ENCODE measurements at places on chromosomes 4 and X.

- DNase-seq: no peak
These were observed 8.9 kb upstream of the ADGRG4 start for GRCh38 chrX:136291824-136292223.

DNA sequence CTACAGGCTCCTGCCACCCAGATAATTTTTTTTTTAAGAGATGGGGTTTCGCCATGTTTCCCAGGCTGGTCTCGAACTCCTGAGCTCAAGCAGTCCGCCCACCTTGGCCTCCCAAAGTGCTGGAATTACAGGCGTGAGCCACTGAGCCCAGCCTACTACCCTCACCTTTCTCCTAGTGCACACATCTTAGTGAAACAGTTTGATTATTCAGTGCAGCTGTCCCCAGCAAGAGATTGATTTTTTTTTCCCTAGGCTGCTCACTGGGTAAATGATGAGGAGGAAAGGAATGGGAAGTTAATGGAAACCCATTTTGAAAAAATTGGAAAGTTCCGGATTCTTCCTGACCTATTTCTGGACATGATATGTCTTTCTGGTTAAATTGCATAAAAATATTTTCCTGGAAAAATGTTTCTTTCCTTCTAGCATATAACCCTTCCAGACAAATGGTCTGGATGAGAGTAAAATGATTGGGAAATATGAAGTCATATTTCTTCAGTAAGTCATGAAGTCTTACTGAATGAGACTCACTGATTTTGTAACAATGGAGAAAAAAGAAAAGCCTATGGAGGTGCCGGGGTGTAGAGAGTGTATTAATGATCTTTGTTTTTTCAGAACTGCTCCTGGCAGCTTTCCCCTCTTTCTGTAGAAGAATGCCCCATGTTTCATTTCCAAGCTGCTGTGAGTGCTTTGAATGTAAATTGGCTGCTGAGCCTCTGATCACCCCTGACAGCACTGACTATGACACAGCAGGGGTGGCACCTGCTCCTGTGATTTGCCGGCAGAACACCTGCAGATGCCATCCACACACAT lies 19.5 kb upstream of the ZNF41 start:
- no peak for DNase-seq

DNA sequence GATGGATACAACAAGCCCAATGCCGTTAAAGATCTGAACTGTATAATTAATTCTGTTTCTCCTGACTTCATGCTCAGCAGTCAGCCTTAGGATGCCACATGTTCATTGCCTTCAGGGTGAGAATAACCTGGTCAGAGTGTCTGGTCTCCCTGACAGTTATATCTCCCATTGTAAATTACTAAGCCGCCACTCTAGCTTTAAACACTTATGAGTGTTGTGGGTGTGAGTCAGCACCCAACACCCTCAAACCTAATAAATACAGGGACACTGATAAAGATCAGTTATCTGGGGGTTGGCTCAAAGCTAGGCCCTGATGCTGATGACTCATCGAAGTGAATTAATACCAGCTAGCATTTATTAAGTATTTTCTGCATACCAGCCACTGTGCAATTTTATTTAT lies 64.9 kb upstream of the DYNLT3 start:
- DNase-seq: no peak

DNA sequence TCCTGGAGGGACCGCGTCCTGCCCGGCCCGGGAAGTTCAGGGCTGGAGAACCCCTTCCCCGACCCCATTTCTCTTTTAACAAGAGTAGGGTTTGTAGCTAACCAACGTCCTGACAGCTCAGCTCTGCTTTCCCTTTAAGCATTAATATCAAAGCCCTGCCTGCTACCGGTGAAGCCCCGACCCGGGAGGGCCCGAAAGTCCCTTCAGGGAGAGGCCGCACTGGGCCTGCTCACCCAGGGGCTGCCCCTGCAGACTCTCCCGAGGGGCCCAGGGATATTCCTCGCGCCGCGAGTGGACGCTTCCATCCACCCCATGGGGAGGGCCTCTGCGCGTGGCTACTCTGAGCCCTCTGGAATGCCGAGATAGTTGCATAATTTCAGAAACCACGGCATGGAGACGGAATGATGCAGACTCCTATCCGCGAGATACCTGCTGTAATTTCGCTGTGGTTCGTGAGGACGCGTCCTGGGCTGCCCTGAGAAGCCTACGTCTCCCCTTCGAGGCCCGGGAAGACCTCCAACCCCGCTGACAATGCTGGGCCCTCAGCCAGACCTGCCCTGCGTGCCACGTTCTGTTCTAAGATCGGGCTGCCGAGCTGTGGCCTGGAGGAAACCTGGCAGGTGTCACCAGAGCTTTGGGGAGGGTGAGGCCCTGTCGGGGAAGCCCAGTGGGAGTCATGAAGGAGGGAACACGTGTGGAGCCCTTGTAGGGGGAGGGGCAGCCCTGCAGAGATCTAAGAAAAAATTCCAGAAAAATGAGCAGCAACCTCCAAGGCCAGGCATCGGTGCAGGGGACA lies 999 bp upstream of the CTBP1 start:
- peak; percentile 39 for DNase-seq

GRCh38 chrX:111110098-111110775 lies 14.2 kb downstream of the PAK3 start:
- no peak for DNase-seq

- DNase-seq: no peak
These were observed 107.2 kb downstream of the AKAP4 start for GRCh38 chrX:50093625-50094024.

DNA sequence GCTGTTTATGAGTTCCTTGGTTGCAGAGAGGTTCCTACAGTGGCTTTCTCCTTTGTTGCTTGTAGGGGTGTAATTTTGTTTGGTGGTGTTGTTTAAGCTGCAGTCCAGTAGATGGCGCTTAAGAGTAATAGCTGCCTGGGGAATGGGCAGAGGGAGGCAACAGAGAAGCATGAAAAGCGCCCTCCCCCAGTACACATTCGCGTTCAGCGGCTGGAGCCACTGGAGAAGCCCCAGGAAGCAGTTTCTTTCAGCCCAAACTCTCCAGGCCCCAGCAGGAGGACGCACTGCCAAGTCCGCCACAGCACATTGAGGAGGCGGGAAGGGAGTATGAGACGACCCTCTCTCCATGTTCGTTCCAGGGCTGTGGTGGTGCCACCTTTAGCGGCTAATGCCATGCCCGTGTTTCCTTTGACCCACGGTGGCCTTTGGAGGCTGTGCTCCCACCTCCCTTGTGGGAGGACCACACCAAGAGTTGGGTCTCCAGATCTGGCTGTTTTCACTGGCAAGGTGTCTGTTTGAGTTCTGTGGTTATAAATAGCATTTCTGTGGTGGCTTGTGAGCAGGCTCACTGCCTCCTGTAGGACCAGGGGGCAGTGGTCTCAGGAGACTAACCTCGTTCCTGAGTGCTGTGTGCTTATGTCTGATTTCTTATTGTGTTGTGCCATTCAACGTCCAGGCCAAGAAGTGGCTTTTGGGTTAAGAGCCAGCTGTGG lies 252.3 kb downstream of the ARHGAP10 start:
- no peak for DNase-seq

DNA sequence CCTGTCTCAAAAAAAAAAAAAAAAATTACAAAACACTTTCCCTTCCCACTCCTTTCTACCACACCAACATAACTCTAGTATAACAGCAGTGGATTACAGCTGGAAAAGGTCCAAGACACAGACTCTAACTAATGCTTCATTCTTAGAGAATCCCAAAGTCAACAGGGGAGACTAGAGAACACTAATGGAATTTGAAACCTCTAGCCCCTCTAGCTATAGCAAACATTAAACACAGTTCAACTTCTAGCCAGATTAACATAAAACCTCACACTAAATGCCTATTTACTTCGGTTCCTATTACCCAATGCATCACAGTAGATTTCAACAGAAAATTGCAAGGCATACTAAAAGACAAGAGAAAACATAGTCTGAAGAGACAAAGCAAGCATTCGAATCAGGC lies 10.5 kb upstream of the DHX15 start:
- DNase-seq: no peak

DNA sequence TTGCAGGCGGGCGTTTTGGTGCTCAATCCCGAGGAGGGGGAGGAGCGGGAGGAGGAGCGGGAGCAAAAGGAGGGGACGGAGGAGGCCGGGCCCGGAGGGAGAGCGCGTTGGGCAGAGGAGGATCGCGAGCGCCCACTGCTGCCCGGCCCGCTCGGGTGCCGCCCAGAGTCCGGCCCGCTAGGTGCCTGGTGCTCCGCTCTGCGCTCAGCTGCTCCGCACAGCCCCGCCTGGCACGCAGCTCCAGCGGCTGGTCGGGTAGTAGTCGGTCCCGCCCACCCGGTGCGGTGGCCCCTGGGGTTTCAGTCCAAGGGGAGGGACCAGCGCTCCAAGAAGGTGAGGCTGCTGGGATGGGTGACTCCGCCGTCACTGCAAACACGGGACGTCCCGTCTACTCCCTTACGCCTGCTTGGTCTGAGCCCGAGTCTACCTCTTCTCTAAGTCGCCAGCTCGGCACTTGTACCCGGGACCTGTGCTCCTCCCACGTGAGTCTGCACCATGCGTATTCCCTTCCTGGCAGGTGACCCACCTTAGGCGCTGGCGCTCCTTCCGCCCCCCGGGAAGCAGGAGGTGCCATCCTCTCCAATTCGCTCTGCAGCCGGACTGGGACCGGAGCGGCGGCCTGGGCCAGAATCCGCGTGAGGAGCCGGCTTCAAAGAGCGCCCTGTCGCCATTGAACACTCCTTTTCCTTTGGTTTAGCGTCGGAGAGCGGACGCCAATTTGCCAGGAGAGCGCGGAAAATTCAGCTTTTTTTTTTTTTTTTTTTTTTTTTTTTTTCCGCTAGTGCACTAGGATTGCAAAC lies 405 bp upstream of the HS3ST1 start:
- no peak for DNase-seq

GRCh38 chrX:108134724-108135123 lies 43.1 kb downstream of the ATG4A start:
- no peak for DNase-seq

GRCh38 chrX:152845618-152846240 lies 14.9 kb downstream of the NSDHL start:
- no peak for DNase-seq

- DNase-seq: no peak
These were observed 1303.6 kb downstream of the FAM133A start for GRCh38 chrX:94977562-94977961.

GRCh38 chr4:169439244-169439643 lies 168.5 kb upstream of the SH3RF1 start:
- DNase-seq: no peak

GRCh38 chrX:154374313-154375155 lies at the start of gene FLNA:
Gene FLNA (minus strand): TSS chrX:154374634. CDS start chrX:154371245, 3,389 bp downstream.
- DNase-seq: no peak

DNA sequence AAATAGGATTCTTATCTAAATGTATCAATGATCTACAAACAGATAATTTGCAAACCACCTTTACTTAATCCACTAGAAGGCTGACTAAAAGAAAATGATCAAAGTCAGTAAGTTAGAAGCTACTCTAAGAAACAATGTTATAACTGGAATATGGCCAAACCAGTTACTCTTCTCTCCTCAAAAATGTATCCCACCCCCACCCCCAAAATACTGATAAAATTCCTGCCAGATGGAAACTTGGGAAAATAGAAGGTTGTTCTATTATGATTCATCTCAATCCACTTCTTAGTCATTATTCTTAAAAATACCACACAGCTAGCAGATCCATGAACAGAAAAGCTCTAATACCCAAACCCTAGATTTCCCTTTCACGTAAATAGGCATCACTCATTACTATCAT lies 206.4 kb downstream of the KLHL13 start:
- no peak for DNase-seq

DNA sequence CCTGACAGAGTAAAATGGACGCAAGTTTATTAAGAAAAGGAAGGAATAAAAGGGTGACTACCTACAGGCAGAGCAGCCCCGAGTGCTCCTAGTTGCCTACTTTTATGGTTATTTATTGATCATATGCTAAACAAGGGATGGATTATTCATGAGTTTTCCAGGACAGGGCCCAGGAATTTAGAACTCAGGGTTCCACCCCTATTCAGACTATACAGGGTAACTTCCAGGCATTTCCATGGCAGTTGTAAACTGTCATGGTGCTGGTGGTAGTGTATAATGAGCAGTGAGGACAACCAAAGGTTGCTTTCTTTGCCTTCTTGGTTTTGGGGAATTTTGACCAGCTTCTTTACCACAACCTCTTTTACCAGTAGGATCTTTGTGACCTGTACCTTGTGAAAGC lies 27.7 kb upstream of the CXCL3 start:
- DNase-seq: no peak

DNA sequence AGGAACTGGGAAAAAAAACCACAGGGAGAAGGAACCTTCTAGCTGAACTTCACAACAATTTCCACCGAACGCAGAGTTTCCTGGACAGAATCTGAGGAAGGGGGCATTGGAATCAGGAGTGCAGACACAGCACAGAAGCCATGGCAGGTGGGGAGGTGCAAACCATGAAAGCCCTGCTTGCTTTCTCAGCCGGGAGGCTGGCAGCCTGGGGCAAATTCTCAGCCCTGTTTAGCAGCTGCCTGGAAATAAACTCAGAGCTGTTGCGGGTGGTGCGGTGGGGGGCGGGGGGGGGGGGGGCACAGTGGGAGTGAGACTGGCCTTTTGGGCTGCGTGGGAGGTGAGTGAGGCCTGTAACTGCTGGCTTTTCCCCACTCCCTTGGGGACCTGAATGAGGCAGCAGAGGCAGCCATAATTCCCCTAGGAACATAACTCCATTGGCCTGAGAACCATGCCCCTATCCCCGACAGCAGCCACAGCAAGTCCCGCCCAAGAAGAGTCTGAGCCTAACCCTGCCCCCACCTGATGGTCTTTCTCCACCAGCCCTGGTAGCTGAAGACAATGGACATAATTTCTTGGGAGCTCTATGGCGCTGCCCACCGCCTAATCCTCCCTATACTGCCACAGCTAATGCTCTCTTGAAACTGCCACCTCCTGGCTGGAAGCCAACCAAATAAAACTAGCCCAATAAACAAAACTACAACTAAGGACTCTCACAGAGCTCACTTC lies 176.3 kb downstream of the FAM13A start:
- DNase-seq: no peak

- no peak for DNase-seq
These were observed 86.4 kb upstream of the C4orf50 start for GRCh38 chr4:6104541-6105130.

DNA sequence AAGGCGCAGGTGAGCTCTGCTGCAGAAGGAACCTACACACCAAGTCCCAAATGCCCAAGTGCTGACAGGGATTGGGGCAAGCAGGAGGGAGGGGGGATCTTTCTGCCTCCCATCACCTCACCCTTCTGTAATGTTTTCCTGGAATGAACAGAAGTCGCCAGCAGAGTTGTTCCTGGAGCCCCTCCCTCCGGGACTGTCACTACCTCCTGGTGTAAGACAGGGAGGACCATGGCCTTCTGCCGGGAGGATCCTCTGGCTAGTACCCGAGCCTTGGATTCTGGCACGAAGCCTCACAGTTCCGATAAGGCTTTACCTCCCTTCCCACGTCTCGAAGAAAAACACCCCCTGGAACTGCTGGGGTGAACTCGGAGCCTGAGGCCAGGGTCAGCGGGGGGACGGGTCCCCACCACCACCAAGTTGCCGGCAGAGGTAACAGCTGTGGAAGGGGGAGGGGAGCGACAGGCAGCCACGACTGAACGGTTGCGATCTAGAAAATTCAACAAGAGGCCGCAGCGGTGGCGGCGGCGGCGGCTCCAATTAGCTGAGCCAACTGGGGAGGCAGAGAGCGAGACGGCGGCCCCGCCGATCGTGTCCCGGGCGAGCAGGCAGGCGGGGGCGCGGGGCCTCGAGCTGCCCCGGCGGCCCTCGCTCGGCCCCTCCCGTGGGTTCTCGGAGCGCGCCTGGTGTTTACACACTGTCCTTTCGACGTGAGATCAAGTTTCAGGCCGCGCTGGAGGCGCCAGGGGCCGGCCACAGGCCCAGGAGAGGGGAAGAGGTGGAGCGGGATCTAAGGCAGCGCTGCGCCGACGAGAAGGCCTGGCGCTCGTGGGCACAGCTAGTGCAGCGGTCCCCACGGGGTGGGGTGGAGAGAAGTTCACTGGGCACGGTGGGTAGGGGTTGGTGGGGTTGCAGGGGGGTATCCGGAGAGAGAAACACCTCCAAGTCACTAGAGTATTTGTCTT lies 53.7 kb upstream of the BCOR start:
- DNase-seq: no peak

Measured in activated T-cell treated with anti-CD3 and anti-CD28 coated beads for 4 hours (primary cell).